Calu3 (cell line): ENCODE measurements at places on chromosomes 2 and 18. TPM values are rescaled to one million over a fixed set of nuclear protein-coding genes. Genes with fewer than 3 reads are reported as not detected.

- H3K27me3 ChIP-seq = peaks cover 30% of the 10 kb centered on the region
- no peak for DNase-seq
- no peaks in the 10 kb centered on the region for H3K36me3 ChIP-seq
- no peaks in the 10 kb centered on the region for H3K4me1 ChIP-seq
- H3K27ac ChIP-seq = no peak overlapping the region
- H3K4me3 ChIP-seq = no peak overlapping the region
These were observed 248.8 kb downstream of the ACKR3 start for GRCh38 chr2:236818281-236819045.

DNA sequence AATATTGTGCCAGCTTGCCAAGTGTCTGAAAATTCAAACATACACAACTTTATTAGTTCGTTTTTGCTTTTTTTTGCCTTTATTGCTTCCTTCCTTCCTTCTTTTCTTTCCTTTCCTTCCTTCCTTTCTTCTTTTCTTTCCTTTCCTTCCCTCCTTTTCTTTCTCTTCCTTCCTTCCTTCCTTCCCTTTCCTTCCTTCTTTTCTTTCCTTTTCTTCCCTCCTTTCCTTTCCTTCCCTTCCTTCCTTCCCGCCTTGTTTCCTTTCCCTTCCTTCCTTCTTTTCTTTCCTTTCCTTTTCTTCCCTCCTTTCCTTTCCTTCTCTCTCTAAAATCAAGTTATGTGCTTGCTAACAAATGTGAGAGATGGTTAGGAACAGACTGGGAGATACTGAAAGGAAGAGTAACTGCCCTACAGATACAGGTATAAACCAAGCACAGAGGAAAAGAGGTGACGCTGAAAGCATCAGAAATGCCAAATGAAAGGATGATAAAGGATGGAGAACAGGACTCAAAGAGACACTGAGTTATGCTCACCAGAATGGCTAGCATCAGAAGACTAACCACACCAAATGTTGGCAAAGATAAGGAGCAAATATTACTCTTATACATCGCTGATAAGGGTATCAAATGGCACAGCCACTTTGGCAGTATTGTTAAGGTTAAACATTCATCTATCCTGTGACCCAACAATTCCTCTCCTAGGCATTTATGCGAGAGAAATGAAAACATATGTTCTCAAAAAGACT lies 151.6 kb downstream of the MREG start:
- DNase-seq = no peak
- no peak overlapping the region for H3K27ac ChIP-seq
- H3K4me1 ChIP-seq = no peaks in the 10 kb centered on the region
- H3K36me3 ChIP-seq = no peaks in the 10 kb centered on the region
- no peaks in the 10 kb centered on the region for H3K27me3 ChIP-seq

DNA sequence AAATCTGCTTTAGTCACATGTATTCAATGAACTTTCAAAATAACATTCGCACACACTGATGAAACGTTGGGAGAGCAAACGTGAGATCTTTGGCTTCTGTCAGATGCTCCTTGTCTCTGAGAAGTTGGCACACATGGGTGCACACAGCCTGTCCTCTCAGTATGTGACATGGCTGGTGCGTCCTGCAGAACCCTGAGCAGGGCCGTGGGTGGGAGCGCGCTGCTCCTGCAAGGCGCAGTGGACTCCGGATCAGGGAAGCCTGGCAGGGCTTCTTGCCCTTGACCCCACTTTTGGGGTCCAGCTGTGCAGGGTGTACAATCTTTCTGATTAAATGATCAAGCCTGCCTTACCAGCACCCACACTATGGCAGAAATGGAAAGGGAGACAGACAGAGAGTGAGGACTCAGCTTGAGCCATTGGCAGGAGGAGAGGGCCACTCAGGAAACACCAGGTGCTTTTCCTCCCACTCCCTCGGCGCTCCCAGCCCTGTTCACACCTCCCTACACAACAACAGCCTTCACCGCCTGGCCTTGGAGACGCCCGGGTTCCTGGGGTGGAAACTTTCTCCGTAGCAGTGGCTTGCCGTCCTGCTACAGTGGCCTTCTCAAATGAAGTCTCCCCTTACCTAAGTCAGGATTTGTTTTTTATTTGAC lies 108.4 kb upstream of the SNTG2 start:
- H3K27ac ChIP-seq = no peak overlapping the region
- no peaks in the 10 kb centered on the region for H3K4me1 ChIP-seq
- no peaks in the 10 kb centered on the region for H3K36me3 ChIP-seq
- no peak for DNase-seq
- no peak overlapping the region for H3K4me3 ChIP-seq

GRCh38 chr2:153873052-153874048 lies 1.6 kb downstream of the GALNT13 start:
- H3K4me1 ChIP-seq = no peaks in the 10 kb centered on the region
- H3K4me3 ChIP-seq = no peak overlapping the region
- no peak for DNase-seq
- H3K27ac ChIP-seq = no peak overlapping the region
- H3K27me3 ChIP-seq = no peaks in the 10 kb centered on the region
- peaks cover 6% of the 10 kb centered on the region for H3K36me3 ChIP-seq

DNA sequence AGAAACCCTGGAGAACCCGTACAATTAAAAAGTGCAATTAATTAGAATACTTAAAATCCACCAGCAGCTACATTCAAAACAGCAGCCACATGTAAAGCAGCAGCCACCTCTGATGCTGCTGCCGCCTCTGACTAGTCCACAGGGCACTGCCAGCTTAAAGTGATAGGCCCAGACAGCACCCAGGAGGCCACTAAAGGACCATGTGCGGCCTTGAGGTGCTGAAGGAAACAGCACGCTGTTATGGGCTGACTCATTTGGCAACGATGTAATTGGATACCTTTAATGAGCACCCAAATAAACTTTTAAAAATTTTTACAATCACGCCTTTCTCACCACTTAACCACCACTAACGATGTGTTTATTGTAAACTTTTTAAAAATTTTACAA lies 209.3 kb upstream of the NCKAP5 start:
- H3K27me3 ChIP-seq = no peaks in the 10 kb centered on the region
- H3K27ac ChIP-seq = no peak overlapping the region
- H3K4me3 ChIP-seq = no peak overlapping the region
- H3K4me1 ChIP-seq = no peaks in the 10 kb centered on the region
- DNase-seq = peak; percentile 55

GRCh38 chr18:62634979-62635630 lies 80.2 kb upstream of the PHLPP1 start:
- peak overlapping the region; percentile 72 for H3K27ac ChIP-seq
- H3K4me3 ChIP-seq = no peak overlapping the region
- peak; percentile 42 for DNase-seq
- peaks cover 5% of the 10 kb centered on the region for H3K36me3 ChIP-seq
- H3K4me1 ChIP-seq = peaks cover 20% of the 10 kb centered on the region
- no peaks in the 10 kb centered on the region for H3K27me3 ChIP-seq

GRCh38 chr2:69993048-69993565 lies 31.7 kb upstream of the ASPRV1 start:
- H3K36me3 ChIP-seq = no peaks in the 10 kb centered on the region
- no peak overlapping the region for H3K27ac ChIP-seq
- no peak for DNase-seq

The UGT1A3 gene
- 5.9 and 6.0 TPM in 2 replicates for total RNA-seq

The LIMS3 gene
- 0.29 TPM in 1 of 2 replicates, not detected in the other for total RNA-seq

The ACYP2 gene
- 10.5 and 10.9 TPM in 2 replicates for total RNA-seq

The GDF7 gene
- not detected in 2 replicates for total RNA-seq

The TDRD15 gene
- not detected in 2 replicates for total RNA-seq
